ENCODE measurements at places on chromosomes 3 and 15. TPM values are rescaled to one million over a fixed set of nuclear protein-coding genes. Genes with fewer than 3 reads are reported as not detected.
A peak's percentile ranks its signal among the peaks of the same experiment; 100 is the strongest.

DNA sequence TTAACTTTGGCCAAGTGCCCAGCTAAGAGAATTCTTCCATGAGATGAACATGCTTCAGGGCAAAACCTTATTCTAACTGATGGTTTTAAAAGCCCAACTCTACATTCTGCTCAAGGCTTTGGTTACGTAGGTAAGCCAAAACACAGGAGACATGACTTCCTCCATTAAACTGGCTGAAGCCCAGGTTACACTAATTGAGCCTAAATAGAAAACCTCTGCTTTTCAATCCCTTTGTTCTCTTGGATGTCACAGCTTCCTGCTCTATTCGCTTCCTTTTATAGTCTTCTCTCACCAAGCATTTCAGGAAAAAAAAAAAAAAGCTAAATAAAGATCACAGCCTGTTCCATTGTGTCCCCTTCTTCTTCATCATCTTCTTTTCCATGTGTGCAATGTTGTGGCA is 420.4 kb downstream of the TIGIT start:
- H3K4me3 ChIP-seq = no peak overlapping the region
- H3K36me3 ChIP-seq = no peaks in the 10 kb centered on the region
- no peaks in the 10 kb centered on the region for H3K4me1 ChIP-seq
- H3K27me3 ChIP-seq = no peaks in the 10 kb centered on the region

DNA sequence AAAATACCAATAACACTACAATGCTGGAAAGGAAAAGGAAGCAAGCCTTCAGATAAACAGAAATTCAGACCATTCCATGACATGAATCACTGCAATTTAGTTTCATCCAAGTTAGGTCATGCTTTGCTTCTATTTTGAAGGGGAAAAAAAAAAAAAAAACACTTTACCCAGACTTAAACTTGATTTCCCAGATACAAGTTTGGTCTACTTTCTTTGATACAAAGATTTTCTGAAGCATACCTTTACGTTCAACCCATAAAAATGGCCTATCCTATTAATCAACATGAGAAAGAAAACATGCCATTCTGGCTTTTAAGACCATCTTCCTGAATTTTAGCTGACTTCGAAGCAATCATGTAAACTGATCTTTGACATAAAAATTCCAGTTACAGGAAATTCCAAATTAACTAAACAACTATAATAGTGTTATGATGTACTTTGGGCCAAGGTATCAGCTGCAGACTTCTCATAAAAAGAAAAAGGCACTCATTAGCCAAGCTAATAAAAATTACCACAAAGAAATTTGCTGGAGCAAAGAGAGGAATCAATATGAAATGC is 12.6 kb downstream of the OSBPL10 start:
- H3K4me1 ChIP-seq = peaks cover 20% of the 10 kb centered on the region
- DNase-seq = no peak
- H3K4me3 ChIP-seq = no peak overlapping the region
- H3K27ac ChIP-seq = peak overlapping the region; percentile 63

Gene TIPARP
- total RNA-seq = 41.7 TPM

DNA sequence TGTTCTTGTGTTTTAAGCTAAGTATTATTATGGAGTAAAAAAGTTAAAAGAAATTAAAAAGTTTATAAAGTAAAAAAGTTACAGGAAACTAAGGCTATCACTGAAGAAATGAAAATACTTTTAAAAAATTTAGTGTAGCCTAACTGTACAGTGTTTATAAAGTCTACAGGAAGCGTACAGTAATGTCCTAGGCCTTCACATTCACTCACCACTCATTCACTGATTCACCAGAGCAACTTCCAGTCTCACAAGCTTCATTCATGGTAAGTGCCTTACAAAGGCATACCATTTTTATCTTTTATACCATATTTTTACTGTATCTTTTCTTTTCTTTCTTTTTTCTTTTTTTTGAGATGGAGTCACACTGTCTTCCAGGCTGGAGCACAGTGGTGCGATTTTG is 40.7 kb upstream of the SCN5A start:
- no peaks in the 10 kb centered on the region for H3K4me1 ChIP-seq
- H3K27ac ChIP-seq = no peak overlapping the region
- H3K4me3 ChIP-seq = no peak overlapping the region

DNA sequence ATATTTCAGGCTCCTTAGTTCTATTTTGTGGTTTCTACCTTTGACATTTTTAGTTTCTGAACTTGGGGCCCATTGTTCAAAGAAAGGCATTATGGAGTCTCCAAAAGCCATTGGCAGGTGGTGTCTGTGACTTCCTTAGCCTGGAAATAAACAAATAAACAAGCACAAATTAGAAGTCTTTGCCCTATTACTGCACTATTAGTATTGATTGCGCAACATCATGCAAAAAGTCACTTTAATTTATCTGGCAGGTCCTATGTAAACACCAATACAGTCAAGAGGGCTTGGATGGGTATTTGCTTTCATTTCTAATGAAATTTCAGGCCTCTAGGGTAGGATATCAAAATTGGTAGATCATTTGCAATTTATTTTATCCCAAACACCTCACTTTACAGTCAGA is 85.6 kb downstream of the LPP start:
- DNase-seq = no peak
- H3K27ac ChIP-seq = peak overlapping the region; percentile 84
- H3K4me3 ChIP-seq = no peak overlapping the region
- no peaks in the 10 kb centered on the region for H3K27me3 ChIP-seq

- H3K27ac ChIP-seq = no peak overlapping the region
- no peak for DNase-seq
- peaks cover 4% of the 10 kb centered on the region for H3K4me1 ChIP-seq
- H3K36me3 ChIP-seq = no peaks in the 10 kb centered on the region
- H3K4me3 ChIP-seq = no peak overlapping the region
- H3K27me3 ChIP-seq = no peaks in the 10 kb centered on the region
Observed at GRCh38 chr3:27607370-27607769, 114.8 kb downstream of the EOMES start.

DNA sequence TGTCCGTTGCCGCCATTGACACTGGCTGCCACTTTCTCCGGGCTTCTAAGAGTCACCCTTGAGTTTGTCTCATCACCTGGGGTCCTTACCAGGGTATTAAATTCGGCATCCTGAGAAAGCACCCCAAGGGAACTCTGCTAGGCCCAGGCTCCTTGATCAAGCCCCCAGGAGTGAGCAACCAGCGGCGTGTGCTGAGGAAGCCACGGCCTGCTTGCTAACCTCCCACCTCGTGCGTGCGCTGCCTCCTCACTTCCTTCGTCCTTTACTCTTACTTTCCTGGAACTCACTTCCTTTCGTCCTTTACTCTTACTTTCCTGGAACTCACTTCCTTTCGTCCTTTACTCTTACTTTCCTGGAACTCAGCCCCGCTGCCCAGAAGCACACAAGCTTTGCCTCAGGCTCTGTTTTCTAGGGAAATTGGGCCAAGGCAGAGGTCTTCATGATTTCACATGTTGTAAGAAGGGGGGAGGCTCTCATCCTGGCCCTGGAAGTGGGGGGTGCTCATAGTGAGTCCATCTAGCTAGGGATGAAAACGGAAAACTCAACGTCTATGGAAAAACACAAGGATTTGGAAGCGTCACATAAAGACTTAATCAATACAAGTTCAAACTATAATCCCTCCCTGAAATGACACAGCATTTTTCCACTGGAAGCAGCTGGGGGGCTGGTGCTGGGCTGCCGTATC is 36.7 kb upstream of the BDH1 start:
- H3K4me1 ChIP-seq = no peaks in the 10 kb centered on the region
- H3K4me3 ChIP-seq = no peak overlapping the region
- DNase-seq = no peak
- H3K27ac ChIP-seq = no peak overlapping the region
- H3K27me3 ChIP-seq = no peaks in the 10 kb centered on the region

Gene ROPN1
- not detected for total RNA-seq

Gene STRIT1
- total RNA-seq = not detected

- no peaks in the 10 kb centered on the region for H3K36me3 ChIP-seq
- peaks cover 16% of the 10 kb centered on the region for H3K4me1 ChIP-seq
- DNase-seq = peak; percentile 14
- H3K4me3 ChIP-seq = peak overlapping the region; percentile 93
- peak overlapping the region; percentile 97 for H3K27ac ChIP-seq
Observed at GRCh38 chr3:130894130-130894985, 474 bp downstream of the ATP2C1 start.

GRCh38 chr3:172074586-172074985 is 35.2 kb downstream of the FNDC3B start:
- H3K4me1 ChIP-seq = no peaks in the 10 kb centered on the region
- peak; percentile 82 for DNase-seq
- H3K27ac ChIP-seq = no peak overlapping the region
- no peaks in the 10 kb centered on the region for H3K27me3 ChIP-seq
